ENCODE measurements at places on chromosomes 16 and 17.

DNA sequence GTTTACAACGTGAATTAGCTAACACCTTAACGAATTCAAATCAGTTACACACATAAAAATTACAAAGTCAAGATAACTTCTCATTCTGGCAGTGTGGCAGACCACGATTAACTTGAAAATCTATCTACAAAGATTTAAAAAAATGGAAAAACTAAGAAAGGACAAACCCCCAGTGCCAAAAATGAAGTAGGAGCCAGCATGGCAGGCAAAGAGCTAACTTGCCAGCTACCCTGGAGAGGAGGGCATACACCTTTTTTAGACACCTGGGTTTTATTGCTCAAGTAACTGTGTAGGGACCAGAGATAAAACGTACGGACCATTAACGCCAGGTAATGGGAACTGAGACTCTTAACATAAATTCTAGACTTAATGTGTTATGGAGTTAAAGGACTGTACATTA is 2.5 kb downstream of the TAF15 start:
- no peak for DNase-seq

DNA sequence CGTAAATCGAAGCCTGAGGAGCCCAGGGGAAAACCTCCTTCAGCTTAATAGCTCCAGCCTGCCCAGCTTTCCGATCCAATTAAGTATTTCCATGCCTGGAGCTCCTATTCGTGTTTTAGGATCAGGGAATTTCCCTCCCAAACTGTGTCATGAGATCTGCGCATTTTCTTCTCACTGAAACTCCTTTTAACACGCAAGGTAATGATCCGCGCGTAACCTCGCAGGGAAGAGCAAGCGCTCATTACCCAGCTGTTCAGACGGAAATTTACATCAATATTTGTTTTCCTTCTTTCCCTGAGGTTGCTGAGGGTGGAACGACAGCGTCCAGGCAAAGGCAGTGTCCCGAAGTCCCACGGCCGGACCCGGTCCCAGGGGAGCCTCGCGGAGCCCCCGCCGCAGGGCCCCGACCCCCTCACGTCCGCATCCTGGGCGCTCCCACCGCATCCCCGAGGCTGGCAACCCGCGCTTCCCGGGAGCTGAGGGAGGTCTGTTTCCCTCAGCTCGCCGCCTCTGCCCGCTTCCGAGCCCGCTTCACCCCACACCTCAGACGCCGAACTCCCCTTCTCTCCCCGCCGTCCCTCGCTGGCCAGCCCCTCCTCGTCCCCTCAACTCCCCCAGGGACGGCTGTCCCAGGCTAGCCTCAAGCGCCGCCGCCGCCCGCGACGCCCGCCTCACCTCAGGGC is 415 bp downstream of the ABCA5 start:
- DNase-seq, result no peak

GRCh38 chr17:1504866-1505265 is 11.5 kb downstream of the INPP5K start:
- no peak for DNase-seq

- no peak for DNase-seq
Observed at GRCh38 chr16:71762186-71762585, 37.7 kb upstream of the PHLPP2 start.

DNA sequence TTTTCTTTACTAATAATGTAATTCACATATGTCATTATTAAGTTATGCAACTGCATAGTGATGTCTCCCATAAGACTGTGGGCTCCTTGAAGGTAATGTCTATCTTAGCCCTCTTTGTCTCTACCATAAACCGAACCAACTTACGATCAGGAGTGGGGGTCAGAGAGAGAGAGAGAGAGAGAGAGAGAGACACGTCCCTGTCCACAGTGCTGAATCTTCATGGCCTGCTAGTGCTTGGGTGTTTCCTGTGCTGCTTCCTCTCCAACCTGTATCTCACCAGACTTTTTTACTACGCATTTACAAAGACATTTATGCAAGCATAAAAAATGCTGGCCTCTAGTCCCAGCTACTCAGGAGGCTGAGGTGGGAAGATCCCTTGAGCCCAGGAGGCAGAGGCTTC is 52.2 kb upstream of the HAPSTR1 start:
- DNase-seq, result no peak

DNA sequence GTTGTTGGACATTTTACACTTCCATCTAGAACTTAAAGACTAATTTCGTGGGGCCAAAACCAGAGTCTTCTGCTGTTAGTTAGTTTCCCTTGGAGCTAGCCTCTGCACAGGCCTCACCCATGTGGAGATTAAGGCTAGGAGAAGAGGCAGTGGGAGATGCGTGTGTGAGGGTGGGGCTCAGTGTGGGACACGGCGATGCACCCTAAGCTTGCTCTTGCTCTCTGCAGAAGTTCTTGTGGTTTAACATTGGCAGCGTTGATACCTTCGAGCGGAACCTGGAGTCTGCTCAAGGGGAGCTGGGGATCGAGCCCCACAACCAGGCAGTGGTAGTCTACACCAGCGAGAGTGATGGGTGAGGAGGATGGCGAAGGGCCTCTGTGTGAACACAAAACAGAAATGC is 34.0 kb downstream of the DBNDD1 start:
- DNase-seq, result no peak

DNA sequence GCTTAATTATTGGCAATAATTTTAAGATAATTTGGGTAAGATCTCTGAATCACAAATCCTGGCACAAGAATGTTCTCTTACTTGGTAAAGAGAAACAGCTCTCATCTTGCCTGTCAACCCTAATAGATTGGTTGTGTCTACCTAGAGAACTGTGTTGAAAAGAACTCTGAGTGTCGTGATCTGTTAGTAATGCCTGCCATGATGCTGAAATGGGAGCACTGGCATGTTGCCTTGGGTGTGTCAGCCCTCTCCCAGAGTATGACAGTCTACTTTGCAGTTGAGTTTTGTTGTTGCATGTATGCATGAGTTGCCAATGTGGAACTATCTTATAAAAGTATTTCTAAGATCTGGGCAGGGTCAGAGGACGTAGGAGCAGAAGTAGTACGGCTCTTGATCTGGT is 221.4 kb downstream of the MAF start:
- no peak for DNase-seq

DNA sequence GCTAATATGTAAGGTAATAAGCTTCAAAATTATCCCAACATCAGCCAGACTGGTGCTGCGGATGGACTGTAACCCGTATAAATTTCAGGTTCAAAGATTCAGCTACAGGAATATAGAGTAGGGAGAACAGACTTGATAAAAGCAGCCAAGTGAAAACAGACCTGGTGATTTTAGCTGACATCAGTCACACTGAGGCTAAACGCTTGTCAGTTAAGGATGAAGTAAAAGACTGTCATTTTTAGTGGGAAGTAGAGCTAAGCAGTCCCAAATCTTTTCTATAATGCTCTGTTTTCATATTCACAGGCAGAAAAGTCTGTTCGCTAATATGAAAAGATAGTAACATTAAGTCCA is 35.4 kb downstream of the CMTM4 start:
- DNase-seq, result no peak

GRCh38 chr17:40311575-40311974 is 2.6 kb downstream of the RARA start:
- no peak for DNase-seq
